ENCODE measurements at places on chromosomes 2 and 18. TPM values are rescaled to one million over a fixed set of nuclear protein-coding genes. Genes with fewer than 3 reads are reported as not detected.
A peak's percentile ranks its signal among the peaks of the same experiment; 100 is the strongest.

DNA sequence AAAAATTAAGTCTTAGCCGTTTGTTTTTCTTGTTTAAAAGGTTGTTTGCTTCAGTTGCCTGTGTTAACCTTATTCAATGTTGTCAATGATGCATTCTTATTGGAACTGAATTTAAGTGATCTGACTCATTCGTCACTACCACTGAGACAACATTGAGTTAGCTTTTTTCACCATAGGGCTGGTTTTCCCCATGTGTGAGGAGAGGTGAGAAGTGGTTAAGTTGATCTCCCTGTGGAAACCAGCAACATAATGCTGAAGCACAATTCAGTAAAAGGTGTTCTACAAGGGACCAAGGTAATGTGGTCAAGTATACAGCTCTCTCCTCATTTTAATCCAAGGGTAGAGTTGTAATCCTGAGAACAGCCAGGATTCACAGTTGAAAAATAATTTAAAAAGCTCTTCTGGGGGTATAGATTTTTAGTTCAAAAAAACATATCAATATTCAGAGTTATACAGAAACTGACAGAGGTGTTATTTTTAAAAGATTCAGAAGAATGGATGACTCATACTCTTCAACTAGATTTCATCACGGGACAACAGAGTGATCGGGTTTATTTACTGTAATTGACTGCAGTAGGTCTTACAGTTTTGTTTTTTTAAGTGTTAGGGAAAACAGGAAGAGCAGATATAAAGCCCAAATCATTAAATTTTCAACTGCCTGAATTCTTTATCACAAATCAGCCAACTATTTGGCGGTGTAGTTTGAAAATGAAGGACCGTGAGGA lies 12.6 kb downstream of the NOP58 start:
- no peak for DNase-seq

- no peak for DNase-seq
Observed at GRCh38 chr2:234674781-234675201, 177.9 kb upstream of the ARL4C start.

TTR gene
- total RNA-seq, result 0.82 TPM

DNA sequence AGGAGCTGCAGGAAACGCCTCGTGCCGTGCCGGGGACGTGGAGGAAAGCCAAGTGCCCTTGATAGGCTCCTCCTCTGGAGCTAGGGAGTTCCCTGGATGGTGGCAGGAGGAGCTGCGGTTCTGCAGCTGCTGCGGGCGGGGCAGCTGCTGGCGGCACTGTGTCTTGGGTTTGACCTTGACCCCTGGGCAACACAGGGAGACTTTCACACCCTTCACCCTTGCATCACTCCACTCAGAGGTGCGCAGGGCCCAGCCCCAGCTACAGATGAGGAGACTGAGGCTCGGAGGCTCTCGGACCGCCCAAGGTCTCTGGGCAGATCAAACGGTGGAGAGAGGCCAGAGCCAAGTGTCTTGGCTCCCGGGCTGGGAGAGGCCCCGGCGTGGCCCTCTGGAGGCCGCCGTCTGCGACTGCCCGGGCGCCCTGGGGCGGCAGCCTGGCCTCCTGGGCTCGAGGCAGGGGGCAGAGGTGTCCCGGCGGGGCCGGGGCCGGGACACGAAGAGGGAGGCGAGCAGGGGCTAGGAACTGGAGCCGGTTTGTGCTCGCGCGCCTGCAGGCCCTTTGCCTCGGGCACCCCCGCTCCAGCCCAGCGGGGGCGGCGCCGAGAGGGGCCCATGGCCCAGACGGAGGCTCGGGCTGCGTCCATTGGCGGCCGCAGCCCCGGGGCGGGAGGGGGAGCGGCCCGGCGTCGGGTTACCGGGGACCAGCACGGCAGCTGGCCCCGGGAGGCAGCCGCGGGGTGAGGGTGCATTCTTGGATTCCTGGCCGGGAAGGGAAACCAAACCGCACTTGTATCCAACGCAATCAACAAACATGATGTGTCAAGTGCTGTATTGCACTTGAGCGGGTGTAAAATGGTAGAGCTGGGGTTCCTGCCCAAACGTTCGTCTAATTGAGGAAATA lies 129.6 kb upstream of the SLC1A4 start:
- DNase-seq, result peak; percentile 67

GRCh38 chr2:61420991-61421544 lies 49.8 kb downstream of the USP34 start:
- no peak for DNase-seq

DNA sequence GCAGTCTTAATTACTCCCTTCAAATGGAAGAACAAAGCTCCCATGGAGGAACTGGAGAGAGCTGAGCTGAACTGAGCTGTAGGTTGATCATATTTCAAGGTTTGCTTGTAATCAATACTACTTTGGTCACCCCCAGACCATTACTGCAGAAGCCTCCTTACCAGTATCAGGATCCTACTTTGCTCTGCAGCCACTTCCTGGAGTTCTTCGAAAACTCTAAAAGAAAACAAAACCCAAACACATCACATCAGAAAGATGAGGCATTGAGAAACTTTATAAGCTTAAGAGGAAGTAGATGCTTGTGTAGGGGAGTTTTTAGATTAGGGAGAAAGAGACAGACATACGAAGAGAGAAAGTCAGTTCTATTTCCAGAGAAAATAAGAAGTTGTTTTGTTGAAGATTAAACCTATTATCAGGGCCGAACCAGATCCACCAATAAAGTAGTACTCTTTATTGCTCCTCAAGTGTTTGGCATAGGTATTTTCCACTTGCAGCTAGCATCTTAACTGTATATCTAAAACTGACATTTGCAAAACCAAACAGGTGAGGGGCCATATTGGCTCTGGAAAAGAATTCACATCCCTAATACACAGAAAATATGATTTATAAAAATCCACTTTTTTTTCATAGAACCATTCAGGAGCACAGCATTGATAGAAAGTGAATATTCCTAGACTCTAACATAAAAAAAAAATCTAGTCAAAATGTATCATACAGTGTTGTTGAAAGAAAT lies 166.9 kb upstream of the KLF7 start:
- DNase-seq, result no peak

- DNase-seq, result no peak
Observed at GRCh38 chr2:180289627-180290026, 282.5 kb upstream of the CWC22 start.

DNA sequence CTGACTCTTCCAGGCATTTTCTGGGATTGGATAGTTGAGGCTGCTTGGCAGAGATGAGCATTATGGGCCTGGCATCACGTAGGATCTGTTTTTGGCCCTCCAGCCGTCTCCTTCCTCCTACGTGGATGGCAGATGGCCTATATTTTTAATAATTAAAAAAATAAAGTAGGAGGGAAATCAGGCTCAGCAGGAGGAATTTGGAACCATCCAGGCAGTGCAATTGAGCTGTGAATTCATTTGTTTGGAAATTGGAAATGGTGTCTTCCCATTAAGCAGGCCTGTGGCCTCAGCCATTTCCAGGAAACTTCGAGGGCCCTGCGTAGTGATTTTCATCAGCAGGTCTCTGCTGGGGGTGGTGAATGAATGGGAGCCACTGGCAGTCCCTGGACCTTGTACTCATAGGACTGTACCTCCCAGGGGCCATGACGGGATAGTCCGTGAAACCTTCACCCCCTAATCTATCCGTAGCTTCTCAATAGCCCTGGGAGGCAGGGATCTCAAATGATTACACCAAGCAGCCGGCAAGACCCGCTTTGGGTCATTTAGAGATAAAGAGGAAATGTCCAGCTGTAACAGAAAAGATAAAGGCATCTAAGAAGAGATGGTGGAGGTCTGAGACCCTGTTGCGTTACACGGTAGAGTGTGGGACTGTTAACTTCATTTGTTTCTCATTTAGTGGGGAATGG lies 73.1 kb upstream of the TNP1 start:
- DNase-seq, result no peak

DNA sequence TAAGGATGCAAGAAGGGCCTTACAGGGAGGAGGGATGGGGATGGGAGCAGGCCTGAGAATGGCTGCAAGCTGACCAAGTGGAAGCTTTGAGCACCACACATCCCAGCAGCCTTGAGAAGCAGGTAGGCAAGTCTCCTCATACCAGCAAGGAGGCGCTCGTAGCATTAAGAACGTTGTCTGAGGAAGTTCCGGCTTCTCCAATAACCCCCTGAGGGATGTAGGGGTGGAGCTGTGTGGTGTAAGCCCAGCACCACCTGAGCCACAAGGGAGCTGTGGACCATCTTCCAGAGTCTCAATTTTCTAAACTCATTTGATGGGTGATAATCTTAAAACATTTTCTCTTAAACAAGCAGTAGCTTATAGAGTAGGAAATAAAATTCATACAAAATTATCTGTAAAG lies 50.6 kb downstream of the ST3GAL5 start:
- DNase-seq, result no peak

RGPD3 gene
- 1.2 TPM for total RNA-seq

DNA sequence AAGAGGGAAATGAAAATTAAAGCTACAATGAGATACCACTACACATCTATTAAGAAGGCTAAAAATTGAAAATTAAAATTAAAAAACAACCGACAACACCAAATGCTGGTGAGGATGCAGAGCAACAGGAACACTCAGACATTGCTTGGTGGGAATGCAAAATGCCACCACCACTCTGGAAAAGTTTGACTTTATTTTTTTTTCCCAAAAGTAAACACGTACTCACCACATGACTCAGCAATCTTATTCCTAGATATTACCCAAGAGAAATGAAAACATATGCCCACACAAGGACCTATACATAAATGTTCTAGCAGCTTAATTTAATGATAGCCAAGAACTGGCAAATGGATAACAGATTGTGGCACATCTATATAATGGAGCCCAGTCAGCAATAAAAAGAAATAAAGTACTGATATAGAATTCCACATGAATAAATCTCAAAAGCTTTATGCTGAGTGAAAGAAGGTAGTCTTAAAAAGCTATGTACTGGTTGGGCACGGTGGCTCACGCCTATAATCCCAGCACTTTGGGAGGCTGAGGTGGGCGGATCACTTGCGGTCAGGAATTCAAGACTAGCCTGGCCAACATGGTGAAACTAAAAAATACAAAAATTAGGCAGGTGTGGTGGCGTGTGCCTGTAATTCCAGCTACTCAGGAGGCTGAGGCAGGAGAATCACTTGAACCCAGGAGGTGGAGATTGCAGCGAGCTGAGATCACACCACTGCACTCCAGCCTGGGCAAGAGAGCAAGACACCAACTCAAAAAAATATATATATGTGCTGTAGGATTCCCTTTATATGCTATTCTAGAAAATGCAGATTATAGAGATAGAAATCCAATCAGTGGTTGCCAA lies 4.2 kb upstream of the PROC start:
- DNase-seq, result no peak

DNA sequence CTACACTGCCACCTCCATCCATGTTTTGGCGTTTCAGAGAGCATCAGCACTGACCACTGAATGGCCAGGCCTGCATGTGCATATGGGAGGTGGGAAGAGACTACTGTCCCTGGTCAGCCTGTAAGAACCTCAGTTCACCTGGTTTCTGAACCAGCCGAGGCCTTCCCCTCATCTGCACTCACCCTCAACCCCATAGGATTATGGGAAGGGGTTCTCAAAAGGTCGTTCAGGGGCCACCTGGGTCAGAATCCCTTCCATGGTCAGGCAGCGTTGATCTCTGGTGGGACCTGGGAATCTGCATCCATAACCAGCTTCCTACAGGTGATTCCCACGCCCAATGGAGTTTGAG lies 36.7 kb downstream of the TET3 start:
- no peak for DNase-seq

DNA sequence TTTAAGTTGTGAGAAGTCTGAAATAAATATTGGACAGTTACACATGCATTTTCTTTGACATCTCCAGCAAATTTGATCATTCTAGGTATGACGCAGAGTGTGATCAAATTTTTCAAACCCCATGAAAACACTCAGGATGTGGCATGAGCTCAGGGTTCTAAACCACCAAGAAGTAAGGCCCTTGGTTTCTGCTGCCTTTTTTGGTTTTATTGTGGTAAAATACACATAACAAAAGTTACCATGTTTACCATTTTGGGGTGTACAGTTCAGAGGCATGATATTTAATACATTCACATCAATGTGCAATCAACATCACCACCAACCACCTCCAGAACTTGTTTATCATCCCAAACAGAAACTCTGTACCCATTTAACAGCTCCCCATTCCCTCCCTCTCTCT lies 64.3 kb upstream of the TTN start:
- no peak for DNase-seq
